ENCODE measurements at places on chromosomes 1 and 21.

- no peak for DNase-seq
Measured at GRCh38 chr1:22398656-22399420, 52.8 kb upstream of the ZBTB40 start.

GRCh38 chr1:31712068-31712467 is 8.3 kb upstream of the COL16A1 start:
- peak; percentile 49 for DNase-seq

DNA sequence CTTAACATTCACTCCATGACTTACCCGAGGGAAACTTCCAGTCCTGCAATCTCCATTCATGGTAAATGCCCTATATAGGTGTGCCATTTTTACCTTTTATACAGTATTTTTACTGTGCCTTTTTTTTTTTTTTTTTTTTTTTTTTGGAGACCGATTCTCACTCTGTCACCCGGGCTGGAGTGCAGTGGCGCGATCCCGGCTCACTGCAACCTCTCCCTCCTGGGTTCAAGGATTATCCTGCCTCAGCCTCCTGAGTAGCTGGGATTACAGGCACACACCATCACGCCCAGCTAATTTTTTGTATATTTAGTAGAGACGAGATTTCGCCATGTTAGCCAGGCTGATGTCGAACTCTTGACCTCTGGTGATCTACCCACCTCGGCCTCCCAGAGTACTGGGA is 124.4 kb upstream of the PLPPR4 start:
- no peak for DNase-seq

DNA sequence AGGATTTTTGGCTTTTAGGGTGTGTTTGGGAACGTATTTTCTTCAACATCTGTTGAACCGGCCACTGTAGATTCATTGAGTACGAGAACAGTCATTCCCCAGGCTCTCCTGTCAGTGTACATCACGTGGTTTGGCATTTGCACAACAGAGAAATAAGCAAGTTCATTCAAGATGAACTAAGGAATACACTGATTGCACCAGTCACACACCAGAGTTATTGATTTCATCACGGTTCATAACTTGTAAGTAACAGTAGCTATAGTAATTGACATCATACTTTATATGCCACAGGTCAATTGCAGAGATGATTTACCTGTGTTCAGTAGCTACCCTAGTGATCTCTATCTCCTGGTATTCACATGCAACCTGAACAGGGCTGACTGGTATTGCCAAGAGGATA is 90.7 kb upstream of the ETS2 start:
- DNase-seq: no peak

DNA sequence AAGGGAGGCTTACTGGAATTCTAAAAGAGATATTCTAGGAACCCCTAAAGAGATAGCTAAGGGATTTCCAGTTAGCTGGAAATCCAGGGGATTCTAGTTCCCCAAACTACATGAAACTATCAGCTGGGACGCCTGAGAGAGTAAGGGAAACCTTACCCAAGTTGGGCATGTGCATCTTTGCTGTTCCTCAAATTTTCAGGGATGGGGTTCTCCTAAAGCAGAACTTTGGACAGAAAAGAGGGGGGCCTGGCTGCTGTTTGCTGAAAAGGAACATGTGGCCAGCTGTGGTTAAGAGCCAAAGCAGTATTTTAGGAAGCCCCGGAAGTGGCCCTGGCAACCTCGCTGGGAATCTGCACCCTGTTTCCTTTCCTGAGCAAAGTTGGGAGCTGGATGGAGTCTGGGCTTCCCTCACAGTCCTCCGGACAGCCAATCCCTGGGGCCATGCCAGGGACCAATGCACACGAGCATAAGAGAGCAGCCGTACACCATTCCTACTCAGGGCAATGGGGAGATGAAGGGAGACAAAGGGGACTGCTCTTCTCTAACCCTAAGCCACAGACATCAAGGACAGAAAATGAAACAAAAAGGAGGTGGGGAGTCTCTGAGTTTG is 154.3 kb downstream of the PLXNA2 start:
- DNase-seq: no peak

- DNase-seq: no peak
Measured at GRCh38 chr1:80341021-80341420, 1334.5 kb upstream of the ADGRL4 start.

GRCh38 chr21:46598581-46599572 is 6.0 kb downstream of the S100B start:
- DNase-seq: peak; percentile 49

GRCh38 chr21:38774152-38774551 is 31.6 kb upstream of the ETS2 start:
- DNase-seq: no peak

- no peak for DNase-seq
Measured at GRCh38 chr1:55214212-55214933, 791 bp downstream of the USP24 start.

GRCh38 chr1:112144733-112145426 is 155.4 kb upstream of the KCND3 start:
- no peak for DNase-seq

DNA sequence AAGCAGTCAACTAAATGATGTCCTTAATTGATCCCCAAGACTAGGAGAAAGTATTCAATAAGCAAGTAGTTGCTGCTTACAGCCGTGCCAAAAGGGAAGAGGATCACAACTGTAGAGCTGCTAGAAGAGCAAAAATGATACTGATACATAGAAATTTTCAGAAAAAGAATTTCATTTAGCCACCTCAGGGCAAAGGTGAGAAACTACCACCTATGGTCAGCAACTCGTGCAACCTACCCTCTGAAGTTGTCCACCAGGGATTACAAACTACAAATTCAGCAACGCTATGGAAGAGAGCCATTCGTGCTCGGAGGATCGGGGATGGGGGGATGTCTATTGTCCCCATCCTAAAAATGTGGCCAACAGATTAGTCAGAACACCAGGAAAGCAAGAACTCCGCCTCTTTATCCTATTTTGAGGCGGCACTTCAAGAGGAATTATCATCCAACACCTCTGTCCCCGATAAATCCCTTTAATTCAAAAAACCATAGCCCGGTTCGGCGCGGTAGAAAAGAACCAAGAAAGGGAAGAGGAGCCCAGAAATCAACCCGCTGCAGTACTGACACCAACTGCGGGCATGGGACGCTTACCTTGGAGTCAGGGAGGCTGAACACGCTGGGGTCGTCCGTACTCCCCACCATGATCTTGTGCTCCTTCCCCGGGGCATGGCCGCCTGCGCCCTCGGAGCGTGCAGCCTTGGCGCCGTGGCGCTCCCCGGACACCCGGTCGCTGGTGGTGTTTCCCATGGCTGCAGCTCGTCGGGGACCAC is 687 bp downstream of the PRKAB2 start:
- peak; percentile 44 for DNase-seq

GRCh38 chr21:31110430-31110829 is 72.2 kb upstream of the KRTAP19-8 start:
- DNase-seq: no peak

DNA sequence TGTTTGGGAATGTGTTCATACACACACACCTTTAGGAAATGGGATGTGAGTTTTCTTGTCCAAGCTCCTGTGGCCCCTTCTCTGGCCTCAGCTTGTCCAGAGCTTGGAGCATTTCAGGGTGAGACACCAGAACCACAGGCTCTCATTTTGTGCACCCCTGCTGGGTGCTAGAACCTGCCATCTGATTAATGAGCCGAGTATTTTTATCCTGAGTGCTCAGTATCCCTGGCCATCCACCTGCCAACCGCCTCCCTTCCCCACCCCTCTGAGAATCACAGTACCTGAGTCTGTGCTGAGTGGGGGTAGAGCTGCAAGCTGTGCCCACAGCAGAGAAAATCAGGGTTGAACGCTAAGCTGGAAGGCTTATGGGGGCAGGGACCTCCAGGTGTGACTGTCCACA is 1.4 kb downstream of the CASQ1 start:
- no peak for DNase-seq

GRCh38 chr21:30305136-30305535 is 15.0 kb downstream of the KRTAP26-1 start:
- no peak for DNase-seq

DNA sequence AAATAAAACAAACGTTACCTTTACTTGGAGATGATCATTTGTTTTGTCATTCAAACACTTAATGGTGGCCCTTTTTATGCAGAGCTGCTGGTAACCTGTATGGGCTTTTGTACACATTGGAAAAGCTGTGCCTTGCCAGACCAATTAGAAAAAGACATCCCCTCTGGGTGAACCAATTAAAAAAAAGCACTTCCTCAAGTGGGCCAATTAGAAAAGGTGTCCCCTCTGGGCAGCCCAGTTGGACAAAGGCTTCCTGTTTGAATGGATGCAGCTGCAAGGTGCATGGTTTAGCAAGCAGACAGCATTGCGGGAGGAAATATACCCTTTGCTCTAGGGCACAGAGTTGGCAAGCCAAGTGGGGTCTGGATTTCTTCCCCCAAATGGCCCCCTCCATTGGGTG is 21.6 kb downstream of the HUNK start:
- DNase-seq: no peak

DNA sequence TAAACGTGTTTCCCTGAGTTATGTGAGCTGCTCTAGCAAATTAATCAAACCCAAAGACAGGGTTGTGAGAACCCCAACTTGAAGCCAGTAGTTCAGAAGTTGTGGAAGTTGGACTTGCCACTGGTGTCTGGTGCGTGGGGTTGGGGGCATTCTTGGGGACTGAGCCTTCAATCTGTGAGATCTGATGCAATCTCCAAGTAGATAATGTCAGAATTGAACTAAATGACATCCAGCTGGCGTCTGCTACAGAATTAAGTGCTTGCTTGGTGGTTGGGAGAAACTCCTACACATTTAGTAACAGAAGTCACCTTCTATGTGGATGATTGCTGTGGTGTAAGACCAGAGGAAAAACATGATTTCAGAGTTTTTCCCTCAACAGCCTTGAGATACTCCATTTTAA is 207.4 kb downstream of the FGGY start:
- no peak for DNase-seq

DNA sequence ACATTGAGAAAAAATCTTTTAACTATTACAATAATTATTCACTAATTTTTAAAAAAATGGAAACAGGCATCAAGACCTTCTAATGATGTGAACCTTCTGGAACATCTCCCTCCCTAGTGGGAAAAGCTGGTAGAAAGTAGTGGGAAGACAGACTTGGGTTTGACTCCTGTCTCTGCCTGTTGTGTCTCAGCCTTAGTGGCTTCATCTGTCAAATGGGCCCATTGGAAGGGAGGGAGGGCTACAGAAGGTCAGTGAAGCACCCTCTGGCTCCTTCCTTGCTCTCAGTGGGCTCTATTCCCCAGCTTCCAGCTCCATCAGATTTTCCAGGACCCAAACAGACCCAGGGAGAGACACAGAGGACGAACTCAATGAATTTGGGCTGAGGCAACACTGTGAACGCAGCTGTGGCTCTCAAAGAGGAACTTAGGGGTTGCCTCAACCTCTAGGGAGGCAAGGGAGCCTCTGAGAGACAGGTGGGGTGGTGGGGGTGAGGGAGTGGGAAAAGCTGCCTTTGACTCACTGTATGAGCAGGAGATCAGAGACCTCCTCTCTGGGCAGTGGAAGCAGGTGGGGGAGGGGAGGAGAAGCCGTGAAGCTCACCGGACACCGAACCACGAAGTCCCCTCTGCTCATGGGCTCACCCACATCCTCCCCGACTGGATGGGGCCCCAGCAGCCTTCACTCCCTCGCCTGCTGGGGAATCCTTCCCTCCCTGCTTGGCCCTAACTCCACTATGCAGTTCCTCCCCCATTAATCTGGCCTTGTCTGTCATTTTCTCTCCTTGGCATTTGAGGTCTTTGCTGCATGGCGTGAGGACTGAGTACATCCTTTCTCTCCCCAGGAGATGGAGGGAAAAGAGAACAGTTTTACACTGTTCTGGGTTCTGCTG is 4.5 kb downstream of the CNR2 start:
- no peak for DNase-seq

GRCh38 chr21:44079846-44080245 is 27.4 kb upstream of the PWP2 start:
- no peak for DNase-seq

GRCh38 chr21:43637530-43638158 is 21.6 kb downstream of the HSF2BP start:
- no peak for DNase-seq

DNA sequence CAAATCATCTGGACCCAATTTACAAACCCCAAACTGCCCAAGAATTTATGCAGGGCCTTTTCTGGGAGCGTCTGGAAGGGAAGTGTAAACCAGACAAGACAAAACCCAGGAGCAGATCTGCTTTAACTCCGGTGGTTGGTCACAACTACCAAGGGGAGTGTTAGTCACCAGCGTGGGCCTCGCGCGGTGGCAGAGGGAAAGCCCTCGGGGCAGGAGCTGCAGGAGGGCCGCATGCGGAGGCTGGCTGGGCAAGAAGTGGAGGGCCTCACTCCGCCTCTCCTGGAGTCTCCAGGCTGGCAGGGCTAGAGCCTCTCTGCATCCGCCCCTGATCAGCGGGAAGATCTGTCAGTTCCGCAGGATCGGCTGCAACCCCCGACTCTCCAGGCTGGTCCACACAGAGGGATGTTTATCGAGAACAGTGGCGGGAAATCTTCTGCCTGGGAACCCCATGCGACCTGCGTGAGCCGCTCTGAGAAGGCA is 2.0 kb downstream of the COL24A1 start:
- peak; percentile 18 for DNase-seq
